Naive B cell (primary cell): ENCODE measurements at places on chromosomes 11 and 22. TPM values are rescaled to one million over a fixed set of nuclear protein-coding genes. Genes with fewer than 3 reads are reported as not detected.

DNA sequence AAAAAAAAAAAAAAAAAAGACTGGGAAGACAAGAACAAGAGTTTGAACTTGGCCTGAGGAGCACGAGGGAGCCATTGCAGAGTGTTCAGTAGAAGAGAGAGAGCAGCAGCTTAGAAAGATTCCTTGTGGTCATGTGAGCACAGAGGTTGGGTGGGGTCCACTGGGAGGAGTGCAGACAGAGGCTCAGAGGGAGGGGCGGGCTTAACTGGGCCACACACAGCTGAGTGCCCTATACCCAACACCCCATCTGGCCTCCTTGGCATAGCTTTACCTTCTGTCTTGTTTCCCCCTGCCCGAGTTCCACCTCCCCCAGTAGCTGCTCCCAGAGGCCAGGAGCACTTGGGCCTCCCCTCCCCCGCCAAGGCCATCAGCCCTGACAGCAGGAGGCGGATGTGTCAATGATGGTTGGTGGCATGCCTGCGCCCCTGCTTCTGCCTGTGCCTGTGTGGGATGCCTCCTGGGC, 12.1 kb downstream of the C11orf86 start:
- DNase-seq: no peak

P2RX6 gene
- polyA plus RNA-seq: not detected

DNA sequence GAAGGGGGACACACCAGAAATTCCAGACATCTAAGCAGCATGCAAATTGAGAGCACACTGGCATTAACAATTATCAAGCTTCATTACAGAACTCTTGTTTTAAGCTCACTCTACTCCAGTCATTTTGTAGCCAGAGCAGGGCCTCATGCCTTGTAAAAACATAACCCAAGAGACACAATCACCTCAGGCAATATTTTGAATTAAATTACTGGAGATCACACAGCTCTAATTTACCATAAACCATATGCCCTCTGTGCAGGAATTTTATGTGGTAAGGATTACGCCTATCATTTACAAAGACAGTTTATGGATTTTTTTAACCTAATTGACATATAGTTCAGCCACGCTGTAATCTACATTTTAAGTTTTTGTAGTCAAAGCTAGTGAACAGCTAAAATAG, 414.1 kb upstream of the DDI1 start:
- DNase-seq: no peak

DNA sequence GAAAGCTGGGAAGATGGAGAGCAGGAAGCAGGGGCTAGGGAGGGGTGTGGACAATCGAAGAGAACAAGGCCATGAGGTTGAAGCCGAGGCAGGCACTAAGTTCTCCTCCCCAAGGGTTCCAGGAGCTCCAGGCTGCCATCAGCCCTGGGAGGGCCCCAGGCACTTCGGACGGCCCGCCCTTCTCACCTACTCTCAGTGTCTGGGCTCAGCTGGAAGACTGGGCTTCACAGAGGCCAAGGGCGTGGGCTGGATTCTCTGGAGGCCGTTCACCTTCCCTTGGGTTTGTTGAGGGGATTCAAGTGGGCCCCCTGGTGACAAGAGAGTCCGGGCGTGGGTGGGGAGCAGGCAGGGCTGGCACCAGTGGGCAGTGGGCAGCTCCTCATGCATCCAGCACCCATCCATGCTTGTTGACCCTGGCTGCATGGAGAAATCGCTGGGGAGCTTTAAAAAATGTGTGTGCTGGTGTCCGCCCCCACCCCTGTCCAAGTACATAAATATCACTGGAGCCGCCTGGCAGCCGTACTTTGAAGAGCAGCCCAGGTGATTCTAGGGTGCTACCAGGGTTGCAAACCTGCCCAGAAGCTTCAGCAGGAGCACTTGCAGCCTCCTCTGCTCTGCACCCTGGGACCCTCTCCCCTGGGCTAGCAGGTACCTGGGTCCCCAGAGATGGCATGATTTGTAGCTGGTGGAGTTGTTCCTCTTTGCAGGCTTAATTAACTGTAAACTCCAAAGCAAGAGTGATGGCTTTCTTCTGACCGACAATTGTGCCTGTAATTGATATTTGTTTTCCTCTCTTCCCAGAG, 74.3 kb downstream of the RTL6 start:
- DNase-seq: no peak

BDNF gene
- not detected for polyA plus RNA-seq

DNA sequence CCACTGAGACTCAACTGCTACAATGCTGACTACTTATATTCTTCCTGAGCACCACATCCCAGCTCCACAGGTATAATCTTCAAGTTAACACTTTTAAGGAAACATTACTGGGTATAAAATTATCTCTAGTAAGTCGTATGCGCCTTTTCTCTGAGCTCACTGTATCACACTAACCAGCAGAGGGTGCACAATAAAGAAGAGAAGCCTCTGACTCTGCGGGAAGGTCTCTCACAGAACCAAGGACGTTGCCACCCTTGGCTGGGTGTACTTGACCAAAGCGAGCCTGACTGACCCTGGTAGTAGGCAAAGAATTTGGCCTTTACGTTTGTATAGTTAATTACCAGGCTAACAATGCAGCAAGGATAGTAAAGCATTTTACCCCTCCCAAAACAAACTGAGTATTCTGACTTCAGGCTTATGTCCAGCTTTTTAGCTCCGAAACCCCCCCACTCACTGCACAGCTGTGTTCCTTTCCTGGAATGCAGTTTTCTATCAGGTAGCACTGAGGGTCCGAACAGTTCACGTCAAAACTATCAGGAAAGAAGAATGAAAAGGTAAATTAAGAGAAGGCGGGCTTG, at the start of gene BTBD18:
BTBD18 (minus strand) TSS at position 144 of the 578 bp plus-strand sequence. CDS start 631 bp downstream, outside the sequence.
- DNase-seq: no peak

OR2AG1 gene
- polyA plus RNA-seq: not detected

DNA sequence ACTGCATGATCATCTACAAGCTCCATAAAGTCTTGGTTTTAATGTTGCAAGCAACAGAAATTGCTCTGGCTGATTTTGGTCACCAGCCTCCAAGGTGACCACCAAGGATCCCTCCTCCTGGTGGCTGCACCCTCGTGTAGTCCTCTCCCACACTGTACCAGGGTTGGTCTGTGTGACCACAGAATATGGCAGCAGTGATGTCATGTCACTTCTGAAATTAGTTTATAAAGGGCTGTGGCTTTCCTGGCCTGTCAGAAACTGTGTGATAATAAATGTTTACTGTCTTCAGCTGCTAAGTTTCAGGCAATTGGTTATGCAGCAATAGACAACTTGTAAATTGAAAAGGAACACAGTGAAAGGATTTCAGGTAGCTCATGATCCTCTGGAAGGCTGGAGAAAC, 5.3 kb upstream of the PRDM11 start:
- DNase-seq: no peak

DNA sequence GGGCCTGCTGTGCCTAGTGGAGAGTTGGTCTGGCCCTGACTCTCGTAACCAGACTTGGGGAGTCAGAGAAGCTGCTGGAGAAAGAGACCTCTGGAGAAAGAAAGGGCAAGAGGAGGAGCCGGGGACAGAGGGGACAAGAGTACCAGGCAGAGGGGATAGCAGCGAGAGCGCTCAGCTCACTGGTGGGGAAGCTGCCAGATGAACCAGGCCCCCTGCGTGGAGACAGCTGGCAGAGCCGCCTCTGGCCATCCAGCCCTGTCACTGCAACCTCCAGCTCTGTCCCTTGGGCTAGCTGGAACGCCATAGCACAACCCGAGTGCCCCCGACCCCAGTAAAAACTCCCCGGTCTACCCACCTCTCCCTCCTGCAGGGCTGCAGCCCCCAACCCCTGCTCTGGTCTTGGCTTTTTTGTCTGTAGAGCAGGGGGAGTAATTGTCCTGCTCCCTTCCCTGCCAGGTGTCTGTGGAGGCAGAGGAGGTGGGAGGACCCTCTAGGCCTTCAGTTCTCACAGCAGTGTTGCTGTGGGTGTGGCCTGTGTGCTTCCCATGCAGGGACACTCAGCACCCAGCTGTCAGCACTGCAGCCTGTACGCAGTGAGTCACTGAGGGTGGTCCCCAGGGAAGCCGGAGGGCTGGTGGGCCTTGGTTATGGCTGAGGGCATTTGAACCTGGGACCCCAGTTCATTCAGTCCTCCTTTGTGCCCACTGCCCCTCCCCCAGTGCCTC, 4.8 kb upstream of the SUN2 start:
- no peak for DNase-seq

DNA sequence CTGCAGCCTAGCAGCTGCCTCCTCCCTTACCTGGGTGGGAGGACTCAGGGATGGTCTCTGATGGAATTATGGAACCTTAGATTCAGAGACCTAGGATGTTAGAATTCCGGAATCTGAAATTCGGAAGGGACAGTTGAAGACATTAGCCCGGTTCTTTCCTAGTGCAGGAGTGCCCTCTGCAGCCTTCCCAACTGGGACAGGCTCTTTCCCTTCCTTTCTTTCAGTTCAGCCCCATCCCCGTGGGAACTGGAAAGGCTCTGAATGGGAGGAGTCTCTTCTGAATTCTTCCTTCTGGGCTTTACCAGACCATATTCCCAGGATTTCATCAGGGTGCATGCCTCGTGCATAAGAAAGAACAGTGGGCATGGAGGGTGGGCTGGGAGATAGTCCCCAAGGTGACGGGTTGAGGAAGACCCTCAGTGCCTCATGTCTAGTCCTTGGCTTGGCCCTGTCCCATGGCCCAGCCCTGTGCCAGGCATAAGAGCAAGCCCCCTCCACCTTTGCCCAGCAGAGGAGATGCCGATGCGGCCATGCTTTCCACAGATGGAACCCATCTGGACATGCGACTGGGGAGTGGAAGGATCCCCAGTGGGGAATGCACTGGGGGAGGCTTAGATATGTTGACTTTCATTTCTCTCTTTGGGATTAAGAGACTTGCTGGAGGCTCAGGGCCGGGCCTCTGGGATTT, 14.4 kb downstream of the DNAJB13 start:
- no peak for DNase-seq

DNA sequence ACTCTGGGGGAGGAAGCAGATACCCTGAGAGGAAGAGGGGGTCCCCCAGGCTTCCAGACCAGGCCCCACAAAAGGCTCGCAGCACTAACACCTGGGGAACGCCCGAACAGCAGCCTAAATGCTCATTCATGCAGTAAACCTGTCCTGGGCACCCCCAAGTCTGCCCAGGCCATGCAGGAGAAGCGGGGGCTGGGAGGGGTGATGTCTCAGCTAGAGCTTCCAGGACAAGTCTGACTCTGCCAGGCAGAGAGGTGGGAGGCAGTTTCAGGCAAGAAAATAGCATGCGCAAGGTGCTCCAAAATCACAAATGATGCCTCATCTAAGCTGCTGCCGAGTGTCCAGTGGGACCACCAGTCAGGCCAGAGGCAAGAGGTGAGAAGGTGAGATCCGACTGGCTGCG, 14.6 kb downstream of the CABP7 start:
- no peak for DNase-seq

GRCh38 chr11:102555091-102555490, 24.5 kb upstream of the MMP7 start:
- DNase-seq: no peak

LMO1 gene
- polyA plus RNA-seq: not detected

DNA sequence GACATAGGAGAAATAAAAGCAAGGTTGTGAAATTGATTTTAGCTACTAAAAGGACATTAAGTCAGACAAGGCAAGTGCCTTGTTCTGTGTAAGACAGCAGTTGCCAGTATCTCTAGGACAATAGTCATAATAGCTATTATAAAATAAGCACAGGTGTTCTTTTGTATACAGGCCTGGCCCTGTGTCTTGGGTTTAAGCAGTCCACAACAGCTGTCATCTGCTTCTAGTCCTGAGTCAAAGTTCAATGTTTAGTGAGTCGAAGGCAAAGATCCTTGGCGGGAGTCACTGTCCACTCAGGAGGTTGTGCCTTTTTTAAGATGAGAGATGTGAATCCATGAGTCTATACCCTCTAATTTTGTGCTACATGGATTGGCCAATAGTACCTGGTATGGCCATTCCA, 79.5 kb downstream of the SC5D start:
- no peak for DNase-seq

- no peak for DNase-seq
Observed at GRCh38 chr11:33419924-33420323, 162.7 kb downstream of the HIPK3 start.

GRCh38 chr22:17804331-17805080, 30.2 kb upstream of the BID start:
- no peak for DNase-seq

TPP1 gene
- polyA plus RNA-seq: 177 TPM

LIF gene
- not detected for polyA plus RNA-seq

DNA sequence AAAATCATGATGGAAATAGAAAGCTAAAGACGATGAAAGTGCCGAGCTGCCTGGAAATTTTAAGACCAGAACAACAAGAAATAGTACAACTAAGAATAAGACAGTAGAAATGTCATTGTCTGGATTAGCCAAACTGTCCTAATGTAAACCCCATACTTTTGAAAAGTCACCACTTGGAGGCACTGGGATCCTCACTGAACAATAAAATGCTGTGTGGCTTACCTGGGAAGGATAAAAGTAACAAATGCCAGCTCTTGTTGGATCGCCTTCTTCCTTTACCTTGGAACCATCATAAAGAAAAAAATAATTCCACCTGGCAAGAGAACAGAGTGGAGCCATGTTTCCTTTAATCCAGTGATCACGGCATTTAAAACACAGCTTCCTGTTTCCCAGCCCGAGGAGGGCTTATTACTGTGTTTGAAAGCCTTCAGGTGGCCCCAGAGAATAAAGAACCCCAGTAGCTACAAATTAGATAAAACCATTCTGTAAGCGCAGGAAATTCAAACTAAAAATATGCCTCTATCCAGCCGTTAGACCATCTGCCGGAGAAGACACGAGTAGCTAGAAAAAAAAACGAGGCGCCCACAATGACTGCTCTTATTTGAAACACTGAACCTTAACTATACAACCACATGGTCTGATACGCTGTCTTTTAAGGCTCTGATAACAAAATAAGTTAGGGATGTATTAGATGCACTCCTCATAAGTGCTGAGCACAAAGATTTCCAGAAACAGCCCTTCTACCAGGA, 4.4 kb downstream of the HPS4 start:
- no peak for DNase-seq

SLC22A25 gene
- polyA plus RNA-seq: not detected

GRCh38 chr22:32786027-32786418, 15.5 kb upstream of the TIMP3 start:
- no peak for DNase-seq

IL18BP gene
- polyA plus RNA-seq: 10.4 TPM

- no peak for DNase-seq
Observed at GRCh38 chr11:99066618-99067317, 46.0 kb downstream of the CNTN5 start.
